ENCODE measurements at places on chromosomes 13 and 19.
A peak's percentile ranks its signal among the peaks of the same experiment; 100 is the strongest.

- no peak for DNase-seq
These were observed 7.1 kb downstream of the SERTM1 start for GRCh38 chr13:36680913-36681312.

DNA sequence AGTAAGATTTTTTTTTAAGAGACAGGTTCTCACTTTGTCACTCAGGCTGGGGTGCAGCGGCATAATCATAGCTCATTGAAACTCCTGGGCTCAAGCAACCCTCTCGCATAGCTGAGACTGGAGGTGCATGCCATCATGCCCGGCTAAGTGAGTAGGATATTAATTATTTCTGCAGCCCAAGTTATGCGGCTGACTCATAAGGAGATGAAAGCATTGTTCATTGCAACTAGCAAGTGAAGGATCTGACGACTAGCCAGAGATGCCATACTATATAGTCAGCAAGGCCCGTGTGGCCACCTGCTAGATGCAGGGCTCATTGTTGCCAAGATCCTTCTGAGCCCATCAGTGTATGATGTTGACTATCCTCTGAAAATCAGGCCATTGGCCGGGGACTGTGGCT lies 45.2 kb downstream of the ABCC4 start:
- DNase-seq, result peak; percentile 86

DNA sequence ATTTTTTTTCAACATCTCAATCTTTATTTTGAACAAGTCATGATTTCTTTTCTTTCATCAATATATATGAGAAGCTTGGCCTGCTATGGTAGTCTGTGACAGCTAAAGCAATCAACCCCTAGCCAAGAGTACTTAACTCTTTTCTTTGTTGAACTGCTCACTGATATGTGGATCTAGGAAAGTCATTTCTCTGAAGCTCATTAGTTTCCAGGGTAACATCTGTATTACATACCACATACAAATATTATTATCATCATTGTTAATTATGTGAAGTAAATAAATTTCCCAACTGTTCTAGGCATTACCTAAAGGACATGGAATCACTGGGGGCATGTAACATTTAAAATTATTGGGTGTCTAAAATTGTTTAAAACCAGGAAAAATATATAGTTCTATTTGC lies 267.3 kb downstream of the DCT start:
- DNase-seq, result no peak

DNA sequence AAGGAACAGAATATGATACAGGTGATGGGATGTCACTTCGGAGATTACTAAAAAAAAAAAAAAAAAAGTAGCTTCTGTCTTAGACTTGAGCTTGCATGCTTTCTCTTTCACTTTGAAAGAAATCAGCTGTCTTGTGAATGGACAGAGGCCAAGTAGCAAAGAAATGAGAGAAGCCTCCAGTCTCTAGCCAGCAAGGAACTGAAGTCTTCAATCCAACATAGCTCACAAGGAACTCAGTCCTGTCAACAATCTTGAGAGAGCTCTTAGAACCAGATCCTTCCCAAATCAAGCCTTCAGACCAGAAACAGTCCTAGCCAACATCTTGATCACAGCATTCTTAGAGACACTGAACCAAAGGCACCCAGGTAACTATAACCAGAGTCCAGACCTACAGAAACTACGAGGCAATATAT lies 7.7 kb downstream of the N4BP2L2 start:
- peak; percentile 57 for DNase-seq

DNA sequence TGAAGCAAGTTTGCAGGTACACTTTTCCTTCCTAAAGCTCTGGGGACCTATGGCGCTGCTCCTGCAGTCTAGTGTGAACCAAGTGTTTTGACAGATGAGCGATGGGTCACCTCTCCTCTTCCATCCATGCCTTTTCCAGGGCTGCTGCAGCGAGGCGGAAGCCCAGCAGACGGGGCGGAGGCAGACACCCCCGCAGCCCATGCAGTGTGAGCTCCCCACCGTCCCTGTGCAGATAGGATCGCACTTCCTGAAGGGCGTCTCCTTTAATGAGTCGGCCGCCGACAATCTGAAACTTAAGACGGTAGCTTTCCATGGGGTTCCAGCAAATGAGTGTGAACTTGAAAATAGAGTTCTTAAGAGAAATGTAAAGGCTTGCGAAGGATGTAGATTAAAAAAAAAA lies 37.1 kb upstream of the GPI start:
- DNase-seq, result no peak

DNA sequence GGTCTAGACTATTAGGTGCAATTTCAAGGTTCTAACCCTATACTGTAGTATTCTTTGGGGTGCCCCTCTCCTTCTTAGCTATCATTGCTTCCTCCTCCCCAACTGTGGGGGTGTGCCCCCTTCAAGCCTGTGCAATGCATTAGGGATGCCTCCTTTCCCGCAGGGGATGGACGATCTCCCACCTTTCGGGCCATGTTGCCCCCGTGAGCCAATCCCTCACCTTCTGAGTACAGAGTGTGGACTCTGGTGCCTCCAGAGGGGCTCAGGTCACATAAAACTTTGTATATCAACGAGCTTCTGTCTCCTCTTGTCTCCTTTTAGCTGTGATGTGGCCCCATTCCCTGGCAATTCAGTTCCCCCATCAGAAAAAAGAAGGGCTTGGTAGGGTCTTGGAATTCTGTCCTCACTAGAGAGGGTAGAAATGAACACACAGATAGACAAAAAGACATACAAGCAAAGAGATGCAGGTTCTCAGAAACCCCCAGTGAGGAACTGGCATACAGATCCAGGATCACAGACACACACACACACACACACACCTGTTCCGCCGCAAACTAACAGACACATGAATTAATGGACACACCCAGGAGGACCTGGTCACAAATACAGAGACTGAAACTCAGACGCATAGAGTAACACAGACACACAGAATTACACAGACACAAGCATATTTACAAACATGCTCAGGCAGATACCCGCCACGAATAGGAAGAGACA lies 2.5 kb upstream of the HNRNPUL1 start:
- no peak for DNase-seq

- DNase-seq, result no peak
These were observed 237.6 kb upstream of the IRS2 start for GRCh38 chr13:110023729-110024644.

DNA sequence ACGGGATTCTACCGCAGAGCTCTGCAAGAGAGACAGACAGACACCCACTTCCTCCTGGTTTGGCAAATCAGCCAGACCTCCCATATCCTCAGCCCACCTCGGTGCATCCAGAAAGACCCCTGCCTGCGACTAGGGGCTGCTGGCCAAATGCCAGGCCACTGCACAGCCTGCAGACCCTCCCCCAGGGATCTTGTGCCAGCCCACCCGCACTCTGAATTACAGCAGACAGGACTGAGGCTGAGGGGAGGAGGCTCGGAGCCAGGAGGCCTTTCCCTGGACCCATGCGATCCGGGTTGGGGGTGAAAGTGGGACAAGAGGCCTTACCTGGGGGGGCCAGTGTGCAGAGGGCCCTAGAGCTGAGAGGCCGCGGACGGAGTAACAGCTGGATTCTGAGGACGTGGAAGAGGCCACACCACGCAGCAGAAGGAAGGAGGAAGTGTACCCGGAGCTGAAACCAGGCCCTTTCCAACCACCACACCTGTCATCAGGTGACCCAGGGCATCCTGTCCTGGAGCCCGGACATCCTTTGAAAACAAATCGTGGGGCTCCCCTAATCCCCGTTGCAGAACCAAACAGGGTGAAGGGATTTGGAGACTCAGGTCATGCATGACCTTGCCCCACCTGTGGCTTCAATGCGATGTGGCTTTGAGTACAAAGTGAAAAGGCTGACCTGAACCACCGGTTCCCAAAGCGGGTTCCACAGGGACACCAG lies 993 bp downstream of the FUT6 start:
- DNase-seq, result no peak

DNA sequence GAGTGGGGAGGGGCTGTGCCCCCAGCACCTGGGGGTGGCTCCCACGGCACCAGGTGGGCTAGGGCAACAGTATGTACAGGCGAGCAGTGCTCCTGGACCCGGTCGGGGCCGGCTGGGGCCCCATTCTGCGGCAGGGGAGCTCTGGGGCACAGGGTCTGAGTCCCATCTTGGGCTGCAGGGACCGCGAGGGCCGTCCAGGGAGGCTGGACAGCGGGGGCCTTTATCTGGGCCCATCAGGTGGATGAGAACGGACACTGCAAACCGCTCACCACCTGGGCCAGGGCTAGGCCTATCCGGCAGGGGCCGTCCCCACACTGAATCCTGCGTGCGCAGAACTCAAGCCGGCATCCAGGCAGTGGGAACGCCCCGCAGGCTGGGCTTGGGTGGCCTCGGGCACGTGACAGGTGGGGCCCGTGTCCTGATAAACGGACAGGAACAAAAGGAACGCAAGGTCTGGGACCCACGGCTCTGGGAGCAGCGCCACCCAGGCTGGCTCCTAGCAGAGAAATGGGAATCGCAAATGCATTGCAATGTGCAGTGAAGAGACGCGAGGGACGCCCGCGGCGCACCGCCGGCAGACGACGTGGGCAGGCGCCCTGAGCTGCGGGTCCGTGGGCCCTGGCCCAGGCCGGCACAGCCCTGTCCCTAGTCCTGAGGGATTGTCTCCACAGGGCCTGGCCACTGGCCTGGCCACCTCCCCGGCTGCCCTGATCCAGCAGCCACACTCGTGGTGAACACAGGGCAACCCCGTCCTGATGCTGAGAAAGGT lies 29.7 kb downstream of the BTBD2 start:
- no peak for DNase-seq

DNA sequence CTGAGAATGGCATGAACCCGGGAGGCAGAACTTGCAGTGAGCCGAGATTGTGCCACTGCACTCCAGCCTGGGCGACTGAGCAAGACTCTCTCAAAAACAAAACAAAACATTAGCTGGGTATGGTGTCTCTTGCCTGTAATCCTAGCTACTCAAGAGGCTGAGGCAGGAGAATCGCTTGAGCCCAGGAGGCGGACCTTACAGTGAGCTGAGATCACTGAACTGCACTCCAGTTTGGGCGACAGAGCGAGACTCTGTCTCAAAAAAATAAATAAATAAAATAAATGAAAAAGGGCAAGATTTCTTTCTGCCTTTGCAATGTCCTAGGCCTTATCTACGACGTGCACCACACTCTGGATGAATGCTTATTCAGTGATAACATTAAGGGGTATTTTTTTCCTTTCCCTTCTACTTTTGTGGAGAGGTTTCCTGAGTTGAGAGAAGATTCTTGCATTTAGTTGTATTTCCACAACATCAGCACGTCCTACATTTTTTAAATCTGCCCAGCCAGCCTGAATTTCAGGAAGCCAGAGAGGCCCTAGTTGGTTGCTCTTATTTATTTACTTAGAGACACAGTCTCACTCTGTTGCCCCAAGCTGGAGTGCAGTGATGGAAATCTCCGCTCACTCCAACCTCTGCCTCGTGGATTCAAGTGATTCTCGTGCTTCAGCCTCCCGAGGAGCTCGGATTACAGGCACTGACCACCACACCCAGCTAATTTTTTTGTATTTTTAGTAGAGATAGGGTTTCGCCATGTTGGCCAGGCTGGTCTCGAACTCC lies 26.1 kb upstream of the OR1M1 start:
- no peak for DNase-seq

DNA sequence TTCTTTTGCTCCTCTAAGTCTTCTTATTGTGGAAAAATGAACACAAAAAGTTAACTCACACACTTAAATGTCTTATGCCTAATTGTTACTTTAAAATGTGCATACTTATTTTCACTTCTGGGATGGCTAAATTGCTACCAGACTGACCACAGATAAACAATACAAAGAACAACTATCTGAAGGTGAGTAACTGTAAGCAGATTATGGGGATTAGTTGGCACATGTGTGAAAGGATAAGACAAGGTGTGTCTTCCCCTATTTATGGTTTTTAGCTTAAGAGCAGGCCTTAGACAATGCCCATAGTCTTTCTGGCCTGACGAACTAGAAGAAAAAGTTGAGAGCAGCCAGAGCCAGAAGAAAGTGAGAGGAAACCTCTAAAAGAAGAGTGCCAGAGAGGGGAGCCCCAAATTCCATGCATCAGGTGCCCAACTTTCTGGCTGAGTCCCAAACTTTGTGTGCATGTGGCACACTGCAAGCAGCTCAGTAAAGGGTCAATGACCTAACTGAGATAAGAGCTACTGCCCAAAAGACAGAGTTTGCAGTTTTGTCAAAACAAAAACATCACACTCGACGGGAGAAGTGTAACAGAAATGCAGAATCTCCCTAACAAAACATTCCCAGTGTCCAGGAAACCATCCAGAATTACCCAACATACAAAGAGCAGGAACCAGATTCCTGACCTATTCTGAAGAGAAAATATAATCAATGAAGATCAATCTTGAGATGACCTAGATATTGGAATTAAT lies 375.4 kb downstream of the KCNRG start:
- DNase-seq, result no peak

GRCh38 chr19:38990949-38991697 lies 15.6 kb upstream of the FBXO17 start:
- DNase-seq, result no peak

DNA sequence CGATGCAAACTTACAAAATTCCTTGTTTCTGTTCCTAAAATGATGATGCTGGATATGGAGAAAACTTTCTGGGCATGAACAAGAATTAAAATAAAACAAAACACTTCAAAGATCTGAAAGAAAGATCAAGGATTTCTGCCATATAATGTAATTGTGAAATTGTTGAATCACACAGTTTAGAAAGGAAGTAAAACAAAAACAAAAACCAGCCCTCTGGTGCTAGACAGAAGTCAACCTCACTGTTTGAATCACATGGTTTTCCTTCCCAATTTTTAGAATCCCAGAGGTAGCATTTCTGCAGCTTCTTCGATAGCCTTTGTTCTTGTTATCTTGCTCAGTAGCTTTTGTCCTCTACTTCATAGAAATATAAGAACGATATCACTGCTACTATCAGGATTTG lies 118.2 kb upstream of the ARGLU1 start:
- no peak for DNase-seq

GRCh38 chr13:45587897-45588296 lies 27.6 kb downstream of the ERICH6B start:
- no peak for DNase-seq

GRCh38 chr13:110046811-110047210 lies 260.1 kb downstream of the COL4A1 start:
- no peak for DNase-seq

GRCh38 chr13:41188584-41188983 lies 5.8 kb downstream of the KBTBD7 start:
- DNase-seq, result peak; percentile 38

Data from fibroblast of skin of scalp (primary cell).